ENCODE measurements at places on chromosomes 11 and 22.

DNA sequence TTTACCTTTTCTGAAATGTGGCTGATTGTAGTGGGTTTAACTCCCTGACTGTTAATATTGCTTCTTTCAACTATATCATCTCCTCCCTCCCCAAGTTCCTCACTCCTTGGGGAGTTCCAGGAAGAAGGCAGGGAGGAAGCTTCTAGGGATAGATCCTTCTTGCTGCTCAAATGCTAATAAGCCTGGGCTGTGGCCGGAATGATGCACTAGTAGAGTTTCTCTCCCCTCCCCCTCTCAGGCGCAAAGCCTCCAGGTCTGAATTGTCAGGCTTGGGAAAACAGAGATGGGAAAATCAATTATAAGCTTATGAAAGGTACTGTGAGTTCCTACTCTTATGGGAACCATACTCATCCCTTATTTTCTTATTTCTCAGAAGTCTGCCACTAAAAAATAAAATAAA, 30.8 kb downstream of the FEZ1 start:
- DNase-seq, result no peak

DNA sequence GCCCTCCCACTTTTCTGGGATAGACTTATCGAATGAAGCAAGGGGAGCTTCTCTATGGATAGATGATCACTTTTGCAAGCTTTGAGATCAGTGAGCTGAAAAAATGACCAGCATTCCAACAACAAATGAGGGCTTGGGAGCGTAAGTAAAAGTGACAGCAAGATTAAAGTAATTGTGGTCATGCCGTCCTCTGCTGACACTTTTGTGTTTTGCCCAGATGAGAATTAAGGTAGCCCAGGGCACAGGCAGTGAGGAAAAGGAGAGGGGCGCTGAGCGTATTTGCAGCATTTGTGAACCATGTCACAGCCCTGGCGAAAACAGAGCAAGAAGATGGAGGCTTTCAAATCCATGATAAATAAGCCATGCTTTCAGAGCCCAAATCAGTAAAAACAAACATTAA, 24.6 kb upstream of the TMA7B start:
- no peak for DNase-seq

- DNase-seq, result peak; percentile 54
Observed at GRCh38 chr11:68053117-68053516, 14.3 kb downstream of the TCIRG1 start.

DNA sequence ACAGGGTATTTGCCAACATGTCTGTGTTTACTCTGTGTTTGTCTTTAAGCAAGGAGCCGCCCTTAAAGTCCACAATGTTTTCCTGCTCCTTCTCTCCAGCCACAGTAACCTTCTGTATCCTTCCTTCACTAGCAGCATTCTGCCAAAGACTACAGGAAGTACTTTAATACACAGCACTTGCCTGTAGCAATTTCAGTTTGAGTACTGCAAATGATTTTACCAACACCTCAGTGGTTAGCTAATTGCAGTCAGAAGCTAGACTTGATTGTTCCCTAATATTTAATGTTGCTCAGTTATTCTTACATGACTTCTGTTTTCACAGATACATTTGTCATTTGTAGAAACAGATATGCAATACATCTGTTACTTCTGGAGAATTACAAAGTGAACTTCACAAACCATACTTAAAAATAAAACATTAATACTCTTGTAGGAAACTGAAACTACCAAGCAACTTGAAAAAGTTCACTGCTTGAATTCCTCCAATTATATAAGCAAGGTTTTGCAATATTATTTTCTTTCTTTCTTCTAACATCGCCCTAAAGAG, 69.1 kb downstream of the FCHSD2 start:
- no peak for DNase-seq

- DNase-seq, result no peak
Observed at GRCh38 chr11:124075492-124075840, 34.3 kb upstream of the OR10G7 start.

- no peak for DNase-seq
Observed at GRCh38 chr11:123815122-123815521, 9.0 kb upstream of the OR6M1 start.

- no peak for DNase-seq
Observed at GRCh38 chr11:121304759-121305158, 12.2 kb downstream of the SC5D start.

DNA sequence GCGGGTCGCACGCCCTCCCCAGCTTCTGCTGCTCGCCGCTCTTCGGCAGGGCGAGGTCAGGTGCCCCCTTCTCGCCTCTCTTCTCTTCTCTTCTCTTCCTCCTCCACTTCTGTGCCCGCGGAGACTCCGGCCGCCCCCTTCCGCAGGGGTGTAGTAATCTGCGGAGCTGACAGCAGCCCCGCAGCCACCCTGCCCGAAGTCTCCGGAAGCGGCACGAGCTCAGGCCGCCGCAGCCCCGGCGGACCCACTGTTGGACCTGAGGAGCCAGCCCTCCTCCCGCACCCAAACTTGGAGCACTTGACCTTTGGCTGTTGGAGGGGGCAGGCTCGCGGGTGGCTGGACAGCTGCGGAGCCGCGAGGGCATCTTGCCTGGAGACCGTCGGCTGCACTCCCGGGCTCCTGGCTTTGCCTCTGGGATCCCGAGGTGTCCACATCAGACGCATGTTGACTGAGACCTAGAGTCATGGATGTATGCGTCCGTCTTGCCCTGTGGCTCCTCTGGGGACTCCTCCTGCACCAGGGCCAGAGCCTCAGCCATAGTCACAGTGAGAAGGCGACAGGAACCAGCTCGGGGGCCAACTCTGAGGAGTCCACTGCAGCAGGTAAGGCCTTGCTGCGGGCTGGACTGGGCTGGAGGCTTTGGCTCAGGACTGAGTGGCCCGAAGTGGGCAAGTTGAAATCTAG, 486 bp downstream of the STIM1 start:
- DNase-seq, result peak; percentile 87

DNA sequence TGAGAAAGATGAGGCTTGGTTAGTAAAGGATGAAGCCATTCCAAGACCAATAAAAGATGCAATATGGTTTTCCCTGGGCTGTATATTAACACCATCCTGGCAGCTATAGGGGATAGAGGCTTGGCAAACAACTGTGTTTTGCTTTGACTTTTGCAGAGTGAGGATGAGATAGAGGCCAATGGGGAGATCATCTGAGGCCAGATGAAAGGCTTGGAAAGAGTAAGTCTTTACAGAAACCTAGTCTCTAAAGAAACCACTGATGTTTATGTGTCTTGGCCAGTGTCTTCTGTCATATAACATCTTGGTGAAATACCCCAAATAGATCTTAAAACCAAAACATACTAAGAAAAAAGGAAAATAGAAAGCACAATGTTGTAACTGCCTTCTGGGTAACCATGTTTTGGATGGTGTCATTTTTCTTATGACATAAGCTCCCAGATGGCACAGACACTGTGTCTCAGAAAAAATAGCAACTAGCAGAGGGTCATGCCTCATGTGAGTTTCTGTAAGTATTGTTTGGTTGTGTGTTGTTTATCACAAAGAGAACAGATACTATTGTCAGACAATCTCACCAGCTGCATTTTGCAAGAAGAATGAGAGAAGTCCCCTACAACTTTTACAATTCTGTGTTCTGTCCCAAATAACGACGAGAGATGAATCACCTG, 305.4 kb downstream of the ST3GAL4 start:
- no peak for DNase-seq

DNA sequence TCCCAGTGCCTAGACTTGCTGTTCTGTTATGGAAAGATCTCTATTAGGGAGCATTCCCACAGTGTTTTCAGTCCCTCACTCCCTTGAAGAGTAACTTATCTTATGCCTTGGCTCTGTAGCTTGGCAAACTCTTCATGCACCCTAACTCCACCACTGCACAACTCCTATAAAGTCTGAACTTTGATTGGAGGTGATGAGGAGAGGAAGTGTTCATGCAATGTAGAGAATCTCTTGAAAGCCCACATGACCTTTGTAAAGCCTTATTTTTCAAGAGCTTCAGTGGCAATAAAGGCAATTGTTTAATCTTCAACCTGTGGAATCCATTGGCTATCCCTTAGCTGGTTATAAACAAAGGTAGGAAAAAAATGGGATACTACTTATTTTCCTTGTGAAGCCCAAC, 176.2 kb downstream of the ETS1 start:
- no peak for DNase-seq

DNA sequence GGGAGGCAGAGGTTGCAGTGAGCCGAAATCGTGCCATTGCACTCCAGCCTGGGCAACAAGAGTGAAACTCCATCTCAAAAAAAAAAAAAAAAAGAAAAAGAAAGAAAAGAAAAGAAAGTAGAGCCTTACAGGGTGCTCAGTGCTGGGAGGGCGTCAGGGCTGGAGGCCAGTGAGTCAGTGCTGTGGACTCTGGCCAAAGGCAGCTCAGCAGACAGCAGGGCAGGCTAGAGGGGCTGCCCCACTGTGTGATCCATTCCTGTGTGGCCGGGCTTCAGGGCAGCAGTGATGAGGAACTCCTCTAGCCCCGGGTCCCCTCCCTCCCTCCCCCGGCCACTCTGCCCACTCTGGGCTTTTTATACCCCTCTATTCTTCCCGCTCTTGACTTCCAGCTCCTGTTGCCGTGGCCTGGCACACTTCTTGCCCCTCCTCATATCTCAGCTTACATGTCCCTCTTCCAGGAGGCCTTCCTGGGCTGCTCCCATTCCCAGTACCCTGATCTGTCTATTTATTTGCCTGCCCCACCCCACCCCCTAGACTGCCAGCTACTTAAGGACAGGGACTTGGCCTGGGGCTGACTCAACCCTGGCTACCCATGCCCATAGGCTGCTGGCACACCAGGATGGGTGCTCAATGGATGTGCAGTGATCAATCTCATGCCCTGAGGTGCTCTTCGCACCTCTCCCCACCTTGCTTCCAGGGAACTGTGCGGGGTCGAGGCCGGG, 10.1 kb downstream of the SYT12 start:
- no peak for DNase-seq

GRCh38 chr11:57562596-57562995, 4.9 kb downstream of the UBE2L6 start:
- DNase-seq, result no peak

- DNase-seq, result peak; percentile 93
Observed at GRCh38 chr11:114036147-114036811, 23.2 kb upstream of the ZBTB16 start.

DNA sequence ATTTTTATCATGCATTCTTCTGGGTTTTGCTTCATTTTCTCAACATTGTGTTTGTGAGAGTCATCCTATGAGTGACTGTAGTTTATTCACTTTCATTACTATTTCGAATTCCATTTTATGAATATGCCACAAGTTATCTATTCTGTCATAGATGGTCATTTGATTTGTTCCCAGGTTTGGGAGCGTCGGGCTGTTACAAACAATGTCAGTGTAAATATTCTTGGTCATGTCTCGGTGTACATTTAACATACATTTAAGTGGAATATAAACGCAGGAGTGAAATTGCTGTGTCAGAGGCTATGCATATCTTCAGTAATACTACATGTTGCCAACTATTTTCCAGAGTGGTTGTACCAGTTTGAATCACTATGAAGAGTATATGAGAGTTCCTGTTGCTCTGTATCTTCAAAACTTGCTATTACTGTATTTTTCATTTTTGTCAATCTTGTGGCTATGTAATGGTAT, 2.4 kb downstream of the TRIM44 start:
- DNase-seq, result no peak

- no peak for DNase-seq
Observed at GRCh38 chr11:71357414-71357813, 90.8 kb downstream of the DHCR7 start.

DNA sequence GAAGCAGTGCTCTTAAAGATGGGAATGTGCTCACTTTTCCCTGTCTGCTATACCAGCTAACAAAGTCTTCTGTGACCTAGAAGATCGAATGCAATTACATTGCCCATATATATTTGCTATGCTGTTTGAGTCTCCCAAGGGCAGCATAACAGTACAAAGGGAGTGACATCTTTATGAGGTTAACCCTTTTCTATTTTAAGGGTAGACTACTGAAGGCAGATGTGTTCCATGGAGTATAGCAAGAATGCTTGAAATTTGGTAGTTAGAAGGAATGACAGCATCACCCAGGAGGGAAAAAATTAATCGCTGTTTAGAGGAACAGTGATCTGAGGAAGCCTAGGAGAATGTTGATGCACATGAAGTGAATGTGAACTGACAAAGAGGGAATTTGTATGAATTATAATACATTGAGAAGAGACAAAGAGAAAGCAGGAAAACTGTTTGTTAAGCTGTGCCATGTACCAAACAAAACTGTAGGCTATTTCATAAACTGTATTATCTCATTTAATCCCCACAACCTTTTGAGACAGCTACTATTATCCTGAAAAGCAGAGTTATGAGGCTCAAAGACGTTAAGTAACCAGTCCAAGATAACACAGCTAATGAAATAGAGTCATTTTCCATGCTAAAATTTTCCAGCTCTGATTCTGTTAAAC, 13.0 kb downstream of the MAML2 start:
- no peak for DNase-seq

GRCh38 chr11:113574171-113574570, 99.0 kb upstream of the DRD2 start:
- no peak for DNase-seq

GRCh38 chr11:72274435-72274834, 30.5 kb upstream of the PHOX2A start:
- DNase-seq, result no peak

- DNase-seq, result no peak
Observed at GRCh38 chr11:103434073-103434411, 324.8 kb downstream of the DYNC2H1 start.

DNA sequence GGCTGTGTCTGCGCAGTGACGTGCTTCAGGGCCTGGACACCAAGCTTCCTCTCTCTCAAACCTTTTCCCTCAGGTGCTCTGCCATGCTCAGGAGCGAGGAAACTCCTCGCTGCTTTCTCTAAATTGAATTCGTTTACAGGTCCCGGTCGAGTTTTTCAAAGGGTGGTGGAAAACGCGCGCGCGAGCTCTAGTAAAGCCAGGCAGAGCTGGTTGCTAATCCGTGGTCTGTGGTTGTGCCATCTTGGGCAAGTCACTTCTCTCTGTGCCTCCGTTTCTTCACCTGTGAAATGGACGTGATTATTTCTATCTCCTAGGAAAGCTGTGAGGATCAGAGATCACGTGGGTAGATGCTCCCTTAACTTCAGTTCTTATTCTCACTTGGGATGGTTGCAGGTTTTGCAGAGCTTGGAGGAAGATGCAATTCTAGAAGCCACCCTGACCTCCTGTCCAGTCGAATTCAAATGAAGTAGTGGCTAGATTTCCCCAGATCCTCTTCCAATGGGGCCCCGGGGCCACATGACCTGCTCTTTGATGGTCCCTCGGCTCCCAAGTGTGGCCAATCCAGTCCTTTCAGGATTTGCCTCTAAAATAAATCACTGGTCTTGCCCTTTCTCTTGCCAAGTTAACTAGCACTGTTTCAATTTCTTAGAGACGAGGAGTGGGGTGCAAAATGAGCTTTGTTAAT, 10.5 kb upstream of the ALX4 start:
- DNase-seq, result peak; percentile 33

Data from upper lobe of right lung (tissue), 1 donor.